ENCODE measurements at places on chromosomes 11 and 22. TPM values are rescaled to one million over a fixed set of nuclear protein-coding genes. Genes with fewer than 3 reads are reported as not detected.

Gene SLCO2B1
- polyA plus RNA-seq: 5.2 TPM

Gene ISX
- not detected for polyA plus RNA-seq

DNA sequence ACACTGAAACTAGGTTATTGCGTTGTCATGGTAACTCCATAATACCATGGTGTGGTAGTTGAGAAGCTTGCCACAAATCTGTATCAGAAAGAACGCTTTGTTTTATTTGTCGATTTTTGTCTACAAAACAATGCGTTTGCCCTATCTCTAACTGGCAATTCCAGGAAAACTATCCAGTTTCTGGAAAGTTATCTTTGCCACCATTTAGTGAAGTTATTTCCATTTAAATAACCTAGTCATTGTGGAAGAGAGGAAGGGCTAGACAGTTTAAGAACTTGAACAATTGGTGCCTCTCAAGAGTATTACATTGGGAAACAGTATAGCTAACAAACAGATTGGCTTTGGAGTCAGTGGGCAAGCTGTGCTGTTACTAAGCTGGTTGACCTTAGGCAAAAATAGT lies 7.9 kb downstream of the HSD17B12 start:
- DNase-seq: no peak

- no peak for DNase-seq
Observed at GRCh38 chr11:79702303-79702702, 261.5 kb upstream of the TENM4 start.

Gene DDB1
- polyA plus RNA-seq: 147 TPM

GRCh38 chr11:128708660-128709059 lies 14.8 kb downstream of the FLI1 start:
- no peak for DNase-seq

DNA sequence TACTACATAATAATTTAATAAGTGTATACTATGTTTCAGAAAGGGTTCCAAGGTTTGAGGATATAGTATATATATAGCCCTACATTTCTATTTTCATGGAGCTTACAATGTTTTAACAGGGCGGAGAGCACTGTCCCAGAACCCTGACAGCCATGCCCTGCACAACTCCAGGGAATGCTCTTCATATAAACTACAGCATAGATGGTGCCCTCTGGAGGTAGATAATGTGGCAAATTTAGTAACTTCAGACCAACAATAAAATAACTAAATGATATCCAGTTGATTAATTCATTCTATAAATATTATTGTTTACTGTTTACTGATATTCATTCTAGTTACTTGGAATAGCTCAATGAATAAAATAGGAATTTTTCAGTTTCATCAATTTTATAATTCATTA lies 693.7 kb upstream of the CCDC179 start:
- no peak for DNase-seq

Gene C2CD3
- 7.8 TPM for polyA plus RNA-seq

DNA sequence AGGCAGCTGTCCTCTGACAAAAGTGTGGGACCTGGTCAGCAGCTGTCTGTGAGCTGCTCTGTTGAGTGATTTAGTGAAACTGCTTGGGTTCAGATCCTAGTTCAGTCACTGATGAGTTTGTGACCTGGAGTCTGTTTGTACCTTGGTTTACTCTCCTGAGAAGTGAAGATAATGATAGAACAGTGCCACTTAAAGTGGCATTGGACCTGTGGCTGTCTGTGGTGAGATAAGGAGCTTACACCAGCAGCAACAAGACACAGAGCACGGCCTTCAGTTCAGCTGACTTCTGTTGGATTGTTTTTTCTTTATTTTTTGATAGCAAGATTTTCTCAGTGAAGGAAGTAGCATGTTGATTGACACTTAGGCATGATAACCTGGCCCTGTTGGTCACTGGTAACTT lies 46.2 kb upstream of the CTTN start:
- DNase-seq: no peak

DNA sequence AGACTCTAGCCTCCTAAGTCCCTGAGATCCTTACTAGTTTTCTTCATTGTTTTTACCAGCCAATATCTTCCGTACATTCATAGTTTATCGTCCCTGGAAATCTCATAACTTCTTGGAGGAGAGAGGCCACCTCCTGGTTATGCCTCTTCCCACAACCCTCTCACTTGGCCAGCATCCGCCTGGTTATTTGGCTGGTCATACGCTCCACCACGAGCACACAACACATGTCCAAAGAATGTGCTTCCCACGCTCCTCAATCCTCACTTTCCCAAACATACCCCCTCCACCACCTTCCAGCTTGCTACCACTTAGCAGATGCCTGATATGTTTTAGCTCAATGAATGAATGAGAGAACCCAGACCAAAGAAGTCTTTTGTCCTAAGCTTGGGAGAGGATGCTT lies 83.5 kb upstream of the EIF3D start:
- DNase-seq: no peak

Gene BAIAP2L2
- polyA plus RNA-seq: 0.28 TPM

- DNase-seq: no peak
Observed at GRCh38 chr22:31650391-31650790, 11.6 kb downstream of the PISD start.

DNA sequence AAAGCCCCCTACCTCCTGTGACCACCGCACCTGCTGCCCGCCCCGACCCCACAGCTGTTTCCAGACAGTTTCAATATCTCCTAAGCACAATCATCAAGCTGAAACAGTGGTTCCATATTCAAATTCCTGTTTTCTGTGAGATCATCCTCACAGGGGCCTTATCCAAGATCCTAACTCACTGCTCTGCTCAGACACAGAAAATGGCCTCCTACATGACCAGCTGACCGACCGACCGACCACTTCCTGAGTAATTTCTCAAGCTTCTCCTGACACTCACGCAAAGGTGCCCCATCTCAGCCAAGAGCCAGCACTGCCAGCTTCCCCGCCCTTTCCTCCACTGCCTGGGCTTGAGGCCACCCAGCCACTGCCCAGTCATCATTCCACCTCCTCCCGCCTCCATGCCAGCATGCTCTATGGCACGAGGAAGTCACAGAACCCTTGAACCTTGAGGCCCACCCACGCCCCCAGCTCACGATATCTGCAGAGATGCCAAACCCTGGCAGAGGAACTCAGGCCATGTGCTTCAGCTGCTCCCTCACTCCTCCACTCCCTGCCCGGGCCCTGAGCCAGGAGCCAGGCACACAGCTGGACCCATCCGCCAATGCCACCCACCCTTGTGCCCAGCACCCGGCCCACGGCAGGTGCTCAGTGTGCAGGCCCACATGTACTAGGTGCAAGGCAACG lies 14.0 kb downstream of the KIAA0930 start:
- DNase-seq: no peak

Gene ME3
- 17.2 TPM for polyA plus RNA-seq

DNA sequence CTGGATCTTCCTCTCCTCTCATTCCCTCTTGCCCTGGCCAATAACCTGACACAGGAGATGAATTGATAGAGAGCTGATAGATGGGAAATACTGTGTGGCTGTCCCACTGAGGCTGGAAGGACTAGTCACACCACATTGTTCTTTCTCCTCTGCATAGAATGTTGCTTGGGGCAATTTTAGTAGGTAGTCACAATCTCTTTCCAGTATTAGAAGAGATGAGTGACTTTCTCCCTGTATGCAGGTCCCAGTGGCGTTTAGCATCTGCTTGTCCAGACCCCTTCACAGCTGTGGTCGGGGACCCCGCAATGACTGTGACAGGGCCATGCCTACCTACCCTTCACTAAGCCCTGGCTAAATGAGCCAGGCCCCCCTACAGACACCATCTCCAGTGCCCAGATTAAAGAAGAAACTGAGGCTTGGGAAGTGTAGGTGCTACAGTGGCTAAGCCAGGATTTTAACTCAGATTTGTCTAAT lies 24.0 kb upstream of the P2RY2 start:
- DNase-seq: no peak

DNA sequence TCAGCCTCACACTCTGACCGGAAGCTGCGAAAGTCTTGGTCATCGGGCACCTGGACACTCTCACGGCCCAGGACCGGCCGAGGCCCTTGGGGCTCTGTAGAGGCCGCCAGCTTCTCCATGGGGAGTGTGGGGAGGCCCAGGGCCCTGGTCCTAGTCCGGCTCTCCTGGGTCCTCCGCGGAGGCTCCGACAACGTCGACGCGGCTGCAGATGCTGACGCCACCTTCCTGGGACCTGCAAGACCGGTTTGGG lies 12.9 kb downstream of the STARD10 start:
- DNase-seq: no peak

DNA sequence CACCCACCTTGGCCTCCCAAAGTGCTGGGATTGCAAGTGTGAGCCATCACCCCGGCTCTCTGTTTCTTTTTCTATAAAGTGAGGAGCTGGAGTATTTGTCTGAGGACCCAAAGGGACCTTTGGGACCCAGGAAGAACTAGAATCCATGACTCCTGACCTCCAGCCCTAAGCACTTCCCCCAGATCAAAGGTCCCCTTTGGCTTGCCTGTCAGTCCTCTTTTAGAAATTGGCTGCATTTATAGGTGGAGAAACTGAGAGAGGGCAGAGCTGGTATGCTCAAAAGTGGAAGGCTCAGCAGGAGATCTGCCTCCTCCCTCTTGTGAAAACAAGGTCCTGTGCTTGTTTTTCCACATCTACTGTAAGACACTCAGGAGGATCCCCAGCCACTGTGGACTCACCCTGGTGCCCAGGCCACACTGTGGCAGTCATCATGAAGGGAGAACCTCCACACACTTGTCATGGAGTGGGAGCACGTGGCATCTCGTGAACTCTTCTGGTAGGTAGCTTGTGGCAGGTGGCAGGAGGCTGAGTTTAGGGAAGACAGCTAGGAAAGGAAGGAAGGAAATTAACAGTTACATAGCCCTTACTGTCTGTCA lies 12.4 kb upstream of the PLEKHA7 start:
- DNase-seq: no peak

DNA sequence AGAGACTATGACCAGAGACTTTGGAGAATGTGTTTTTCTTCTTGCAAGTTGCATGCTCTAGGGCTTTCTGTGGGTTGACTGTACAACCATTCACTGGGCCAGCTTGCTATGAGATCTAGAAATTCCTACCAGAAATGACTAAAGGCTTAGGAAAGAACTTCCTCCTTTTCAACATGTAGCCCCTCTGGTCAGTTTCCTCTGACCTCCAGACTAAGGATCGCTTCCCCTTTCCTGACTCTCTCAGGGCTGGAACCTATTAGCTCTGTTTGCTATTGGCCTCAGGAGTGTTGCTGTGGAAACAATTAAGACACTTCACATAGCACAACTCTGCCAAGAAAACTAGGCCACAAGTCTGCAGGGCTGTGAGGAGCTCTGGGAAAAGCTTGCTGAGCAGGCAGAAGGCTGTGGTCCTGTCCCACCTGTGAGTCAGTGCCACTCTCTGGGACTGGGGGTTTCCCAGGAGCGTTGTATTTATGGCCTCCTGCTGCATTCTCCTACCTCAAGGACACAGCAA lies 10.7 kb downstream of the CRY2 start:
- DNase-seq: peak; percentile 74

DNA sequence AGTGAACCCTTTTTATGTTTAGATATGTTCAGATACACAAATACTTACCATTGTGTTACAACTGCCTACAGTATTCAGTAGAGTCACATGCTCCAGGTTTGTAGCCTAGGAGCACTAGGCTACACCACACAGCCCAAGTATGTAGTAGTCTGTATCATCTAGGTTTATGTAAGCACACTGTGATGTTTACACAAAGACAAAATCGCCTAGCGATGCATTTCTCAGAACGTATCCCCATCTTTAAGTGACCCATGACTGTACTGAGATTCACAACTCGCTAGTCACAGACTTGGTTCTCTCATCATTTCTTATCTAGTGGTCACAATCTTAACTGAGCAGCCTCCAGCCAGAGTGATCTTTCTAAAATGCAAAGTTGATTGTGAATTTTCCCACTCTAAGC lies 119.2 kb downstream of the RASSF10 start:
- DNase-seq: no peak

DNA sequence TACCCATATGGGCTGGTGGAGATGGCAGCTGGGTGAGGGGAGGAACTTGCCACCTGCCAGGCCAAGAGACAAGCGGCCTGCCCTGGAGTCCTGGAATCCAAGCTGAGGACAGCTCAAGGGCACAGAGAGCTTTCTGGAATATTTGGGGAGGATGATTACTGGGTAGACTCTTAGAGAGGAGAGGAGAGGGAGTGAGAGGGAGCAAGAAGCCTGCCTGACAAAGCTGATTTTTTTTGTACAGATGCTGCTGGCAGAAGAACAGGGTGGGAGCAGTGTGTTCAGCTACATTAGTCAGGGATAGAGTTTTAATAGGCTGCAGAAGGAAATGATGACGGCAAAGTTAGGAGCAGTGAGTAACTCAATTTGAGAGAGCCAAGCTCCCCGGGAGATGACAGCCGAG lies 299.3 kb downstream of the NXPE2 start:
- DNase-seq: no peak

DNA sequence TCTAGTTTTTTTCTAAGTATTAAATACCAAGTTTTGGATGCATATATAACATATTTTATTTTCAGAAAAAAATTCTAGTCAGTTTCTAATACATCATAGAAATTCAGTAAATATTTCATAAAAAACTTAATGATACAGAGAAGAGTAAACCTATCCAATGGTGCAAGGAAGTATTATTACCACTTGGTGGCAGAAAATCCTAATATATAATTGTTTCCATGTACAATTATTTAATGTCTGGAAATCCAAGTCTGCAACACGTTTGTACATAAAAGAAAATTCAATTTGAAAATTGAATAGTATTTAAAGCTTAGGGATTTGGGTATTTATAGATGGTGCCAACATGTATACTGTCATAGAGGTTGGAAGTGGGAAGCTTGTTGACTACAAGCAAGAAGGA lies 127.0 kb downstream of the TRPC6 start:
- no peak for DNase-seq

- DNase-seq: no peak
Observed at GRCh38 chr22:17802822-17803221, 28.6 kb upstream of the BID start.

Gene C11orf97
- not detected for polyA plus RNA-seq

Gene RIMBP3C
- not detected for polyA plus RNA-seq

Gene DNAJC4
- polyA plus RNA-seq: 173 TPM

DNA sequence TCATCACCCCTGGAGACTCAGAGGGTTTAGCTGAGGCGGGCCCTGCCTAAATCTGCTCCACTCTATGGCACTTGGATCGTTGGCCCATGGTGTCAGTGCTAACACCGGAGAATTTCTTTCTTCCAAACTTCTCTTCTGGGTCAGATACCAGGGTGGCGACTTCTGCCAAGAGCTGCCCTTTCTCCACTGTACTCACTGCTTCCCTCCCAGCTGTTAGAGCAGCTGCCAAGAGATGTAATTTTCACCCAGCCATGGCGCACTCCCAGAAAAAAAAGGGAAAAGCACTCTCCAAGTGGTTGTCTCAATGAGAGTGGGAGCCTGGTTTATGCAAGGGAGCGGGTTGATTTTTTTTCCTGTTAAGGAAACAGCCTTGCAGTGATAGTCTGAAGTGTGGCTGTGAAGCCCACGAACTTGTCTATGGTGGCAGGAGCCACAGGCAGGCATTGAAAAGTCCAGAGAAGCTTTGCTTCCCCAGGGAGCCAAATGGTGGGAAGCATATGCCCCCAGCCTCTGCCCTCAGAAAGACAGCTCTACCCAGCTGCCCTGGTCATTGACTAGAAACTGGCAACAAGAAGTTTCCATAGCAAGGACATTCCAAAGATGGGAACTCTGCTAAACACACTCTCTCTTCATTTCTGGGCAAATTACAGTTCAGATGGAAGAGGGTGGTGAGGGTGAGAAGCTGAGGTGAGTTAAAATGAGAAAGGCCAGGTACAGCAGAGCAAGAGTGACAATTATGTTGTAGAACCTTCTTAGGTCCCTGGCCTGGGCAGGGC lies 10.7 kb downstream of the PCSK7 start:
- DNase-seq: peak; percentile 40

Gene RCE1
- polyA plus RNA-seq: 9.2 TPM

Gene NXPE4
- not detected for polyA plus RNA-seq

GRCh38 chr11:46306296-46306853 lies 28.9 kb downstream of the CREB3L1 start:
- no peak for DNase-seq

Gene FXYD2
- 1.9 TPM for polyA plus RNA-seq
